Stromal cell of bone marrow (primary cell): ENCODE measurements at places on chromosomes 6 and 20.

DNA sequence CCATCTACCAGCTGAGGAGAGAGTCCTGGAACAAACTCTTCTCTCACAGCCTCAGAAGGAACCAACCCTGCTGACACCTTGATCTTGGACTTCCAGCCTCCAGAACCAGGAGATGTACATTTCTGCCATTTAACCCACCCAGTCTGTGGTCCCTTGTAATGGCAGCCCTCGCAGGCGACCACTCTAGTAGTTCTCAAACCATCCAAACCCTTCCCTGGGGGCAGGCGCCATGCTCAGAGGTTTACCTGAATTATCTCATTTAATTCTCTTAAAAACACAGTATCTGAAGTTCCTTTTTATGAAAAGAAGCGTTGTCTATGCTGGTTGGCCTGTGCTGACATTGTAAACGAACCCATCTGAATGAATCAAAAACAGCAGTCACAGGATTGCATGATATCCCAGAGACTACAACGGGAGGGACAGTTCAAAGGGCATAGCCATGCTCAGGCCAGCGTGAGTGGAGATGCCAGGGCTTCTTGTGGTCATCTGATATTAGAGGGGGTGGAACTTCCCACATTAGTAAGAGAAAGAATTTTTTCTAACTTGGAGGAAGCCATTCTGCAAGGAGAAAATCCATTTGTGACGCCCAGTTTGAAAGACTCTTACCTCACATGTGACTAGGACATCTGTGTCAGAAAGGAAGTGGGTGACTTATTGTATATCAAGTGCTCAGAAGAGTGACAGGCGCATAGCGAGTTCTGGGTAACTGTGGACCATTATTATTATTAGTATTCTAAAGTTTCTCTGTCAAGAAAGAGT is 17.2 kb upstream of the TAGAP start:
- no peak for DNase-seq

- no peak for DNase-seq
Observed at GRCh38 chr20:32209850-32210605, 2.3 kb downstream of the POFUT1 start.

DNA sequence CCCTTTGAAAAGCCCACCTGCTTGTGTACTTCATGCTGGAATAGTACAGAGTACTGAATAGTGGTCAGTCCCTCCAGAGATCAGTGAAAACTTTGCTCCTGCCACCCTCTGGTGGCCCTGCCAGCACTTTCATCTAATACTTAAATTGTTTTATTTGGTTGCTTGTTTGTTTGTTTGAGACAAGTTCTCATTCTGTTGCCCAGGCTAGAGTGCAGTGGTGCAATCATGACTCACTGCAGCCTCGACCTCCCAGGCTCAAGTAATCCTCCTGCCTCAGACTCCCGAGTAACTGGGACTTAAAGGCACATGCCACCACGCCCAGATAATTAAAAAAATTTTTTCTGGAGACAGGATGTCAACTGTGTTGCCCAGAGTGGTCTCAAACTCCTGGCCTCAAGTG is 9.1 kb downstream of the FAM83D start:
- DNase-seq: no peak

DNA sequence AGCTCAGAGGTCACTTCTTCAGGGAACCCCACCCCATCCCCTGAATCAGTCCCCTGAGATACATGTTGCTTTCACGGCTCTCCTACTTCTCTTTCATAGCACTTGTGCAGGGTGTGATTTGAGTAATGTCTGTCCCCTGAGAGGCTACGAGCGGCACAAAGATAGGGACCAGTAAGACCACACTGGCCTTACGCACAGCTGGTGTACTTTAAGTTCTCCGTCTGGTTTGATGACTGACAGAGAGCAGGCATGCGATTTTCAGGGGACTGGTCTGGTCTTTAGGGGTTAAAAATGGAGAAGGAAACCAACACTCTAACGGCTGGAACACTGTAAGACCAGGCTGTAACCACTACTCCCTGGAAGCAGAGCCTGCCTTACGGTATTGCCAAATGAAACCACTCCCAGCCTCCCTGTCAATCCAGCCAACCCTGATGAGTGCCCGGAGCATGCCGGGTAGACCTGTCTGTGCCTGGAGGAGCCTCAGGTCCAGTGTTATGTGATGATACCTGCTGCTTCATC is 47.1 kb downstream of the ELMO2 start:
- no peak for DNase-seq

- no peak for DNase-seq
Observed at GRCh38 chr6:26329763-26330511, 35.1 kb upstream of the BTN3A2 start.

DNA sequence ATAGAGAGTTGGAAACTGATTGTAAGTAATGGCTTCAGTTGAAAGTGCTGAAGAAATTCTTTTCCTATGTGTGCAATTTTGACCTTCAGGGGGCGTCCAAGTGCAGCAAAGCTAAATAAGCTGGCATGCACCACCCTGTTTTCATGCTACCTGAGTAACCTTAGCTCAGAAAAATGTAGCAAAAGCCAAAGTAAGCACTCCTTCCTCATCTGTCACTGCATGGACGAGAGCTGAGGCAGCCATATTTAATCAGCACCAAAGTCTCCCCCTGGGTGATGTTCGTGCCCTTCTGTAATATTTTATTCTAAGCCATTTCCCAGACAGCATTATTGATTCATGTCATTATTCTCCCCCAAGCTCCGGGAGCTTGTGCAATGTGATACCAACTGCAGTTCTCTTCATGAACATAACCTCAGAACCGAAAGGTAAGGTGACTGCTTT is 123.1 kb downstream of the RPS12 start:
- DNase-seq: no peak

GRCh38 chr6:15441215-15441868 is 195.5 kb downstream of the JARID2 start:
- peak; percentile 62 for DNase-seq

- DNase-seq: no peak
Observed at GRCh38 chr20:58639182-58640146, 11.6 kb upstream of the STX16 start.

DNA sequence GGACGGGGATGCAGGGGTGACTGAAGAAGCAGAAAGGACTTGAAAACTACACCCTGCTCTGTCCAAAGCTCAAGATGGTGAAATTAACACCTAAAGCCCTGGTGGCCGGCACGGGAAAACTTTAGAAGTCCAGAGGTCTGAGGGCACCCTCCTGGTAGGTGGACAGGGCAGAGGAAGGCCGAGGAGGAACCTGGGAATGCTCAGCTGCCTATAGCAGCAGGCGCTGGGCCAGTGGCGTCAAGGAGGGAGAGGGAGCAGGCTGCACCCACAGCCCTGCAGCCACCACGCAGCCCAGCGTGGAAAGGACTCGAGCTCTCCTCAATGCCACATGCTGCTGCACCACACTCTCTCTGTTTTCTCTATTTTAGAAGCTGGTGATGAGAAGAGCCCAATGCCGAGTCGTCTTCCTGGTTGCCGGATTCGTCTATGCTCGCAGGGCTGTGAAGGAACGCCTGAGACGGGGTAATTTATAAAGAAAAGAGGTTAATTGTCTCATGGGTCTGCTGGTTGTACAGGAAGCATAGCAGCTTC is 248.3 kb upstream of the AFDN start:
- DNase-seq: no peak

DNA sequence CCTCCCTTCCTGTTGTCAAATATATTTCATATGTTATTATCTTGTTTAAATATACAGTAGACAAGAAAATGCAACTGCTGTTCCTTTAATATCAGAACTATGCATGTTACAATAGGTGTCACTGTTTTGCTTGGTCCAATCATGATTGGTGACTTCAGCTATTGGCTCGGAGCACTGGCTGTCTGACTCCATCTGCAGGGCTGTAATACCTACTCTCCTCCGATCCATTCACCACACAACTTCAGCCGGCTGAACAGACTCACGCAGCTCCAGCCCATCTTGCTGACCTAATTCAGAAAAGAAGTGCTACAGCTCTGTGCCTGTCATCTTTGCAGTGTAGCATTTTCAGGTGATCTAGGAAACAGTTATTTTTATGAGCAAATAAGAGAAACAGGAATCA is at the start of gene BTBD3:
BTBD3 (plus strand) TSS at position 231 of the 400 bp plus-strand sequence. CDS start 383 bp downstream, outside the sequence.
- DNase-seq: peak; percentile 33

- DNase-seq: no peak
Observed at GRCh38 chr20:19557291-19557690, 200.8 kb upstream of the RIN2 start.

GRCh38 chr6:149897015-149897697 is 757 bp downstream of the RAET1E start:
- peak; percentile 96 for DNase-seq
